KBM-7 (cell line): ENCODE measurements at places on chromosomes 4 and X.
A peak's percentile ranks its signal among the peaks of the same experiment; 100 is the strongest.

DNA sequence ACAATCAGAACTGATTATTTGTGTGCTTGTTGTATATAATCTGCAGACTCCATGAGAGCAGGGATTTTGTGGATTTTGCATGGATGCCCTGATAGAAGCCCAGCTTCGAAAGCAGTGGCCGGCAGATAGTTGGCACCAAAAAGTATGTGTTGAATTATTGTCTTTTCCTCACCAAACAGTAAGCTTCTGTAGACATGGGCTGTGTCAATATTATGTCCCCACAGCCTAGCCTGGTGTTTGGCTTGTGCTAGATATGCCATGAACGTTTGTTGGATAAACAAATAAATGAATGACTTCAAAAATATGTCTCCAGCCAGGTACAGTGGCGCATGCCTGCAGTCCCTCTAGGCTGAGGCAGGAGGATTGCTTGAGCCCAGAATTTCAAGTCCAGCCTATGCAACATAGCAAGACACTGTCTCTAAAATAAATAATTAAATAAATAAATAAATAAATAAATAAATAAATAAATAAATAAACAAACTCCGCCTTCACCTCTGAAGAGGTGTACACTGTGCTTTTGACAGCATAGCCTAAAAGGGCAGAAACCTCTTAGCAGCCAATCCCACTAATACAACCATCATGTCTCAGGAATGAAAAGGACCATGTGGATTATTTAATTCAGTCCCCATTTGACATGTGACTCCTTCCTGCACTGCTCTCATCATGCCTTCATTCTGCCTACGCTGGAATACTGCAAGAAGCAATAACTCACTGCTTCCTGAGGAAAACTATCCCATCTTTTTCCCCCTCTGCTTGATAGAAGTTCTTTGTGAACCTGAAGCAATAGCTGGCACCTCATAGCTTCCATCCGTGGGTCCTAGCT is 335.2 kb downstream of the FBXW7 start:
- DNase-seq: no peak

GRCh38 chr4:73593631-73594241 is 26.5 kb downstream of the RASSF6 start:
- peak; percentile 21 for DNase-seq

DNA sequence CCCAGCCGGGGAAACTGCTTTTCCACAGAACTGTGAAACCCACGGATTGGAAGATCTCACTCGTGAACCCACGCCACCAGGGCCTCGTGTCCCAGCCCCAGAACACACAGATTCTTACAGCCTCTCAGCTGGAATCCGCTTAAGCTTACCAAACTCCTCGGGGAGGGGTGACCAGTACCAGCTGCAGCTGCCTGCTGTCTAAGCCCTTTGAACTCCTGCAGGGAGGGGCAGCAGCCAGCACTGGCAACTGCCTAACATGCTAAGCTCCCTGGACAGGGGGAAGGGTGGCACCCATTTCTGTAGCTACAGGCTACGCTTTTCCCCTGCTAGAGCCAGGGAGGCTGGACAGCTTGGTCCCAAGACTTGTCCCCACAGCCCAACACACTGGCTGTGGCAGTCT is 38.4 kb downstream of the TBL1X start:
- DNase-seq: no peak

DNA sequence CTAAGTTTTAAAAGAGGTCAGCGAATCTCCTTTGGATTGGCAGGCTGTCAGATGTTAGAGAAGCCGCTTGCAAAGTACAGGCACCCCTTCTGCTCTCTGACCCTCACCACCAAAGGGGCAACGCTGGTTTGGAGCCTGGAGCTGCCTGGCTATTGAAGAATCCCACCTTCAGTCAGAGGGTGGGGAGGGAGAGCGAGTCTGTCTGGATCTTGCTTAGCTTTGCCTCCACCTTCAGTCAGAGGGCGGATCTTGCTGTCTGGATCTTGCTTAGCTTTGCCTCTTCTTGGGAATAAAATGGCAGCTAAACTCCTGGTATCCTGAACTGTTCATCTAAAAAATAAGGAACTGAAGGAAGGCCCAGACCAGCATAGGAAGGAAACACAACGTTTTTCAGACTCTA is 7.3 kb downstream of the CCDC110 start:
- no peak for DNase-seq

- peak; percentile 28 for DNase-seq
These were observed 2.0 kb upstream of the FATE1 start for GRCh38 chrX:151713849-151714248.

- peak; percentile 66 for DNase-seq
These were observed 84.7 kb upstream of the RAPGEF2 start for GRCh38 chr4:159018062-159018629.

- DNase-seq: no peak
These were observed 221.7 kb downstream of the BCOR start for GRCh38 chrX:39875834-39876628.

- DNase-seq: no peak
These were observed at the start of gene SRPK3 for GRCh38 chrX:153780678-153781427. TSS of gene SRPK3 (plus strand) at chrX:153781041. CDS start at chrX:153781087, 46 bp downstream.

DNA sequence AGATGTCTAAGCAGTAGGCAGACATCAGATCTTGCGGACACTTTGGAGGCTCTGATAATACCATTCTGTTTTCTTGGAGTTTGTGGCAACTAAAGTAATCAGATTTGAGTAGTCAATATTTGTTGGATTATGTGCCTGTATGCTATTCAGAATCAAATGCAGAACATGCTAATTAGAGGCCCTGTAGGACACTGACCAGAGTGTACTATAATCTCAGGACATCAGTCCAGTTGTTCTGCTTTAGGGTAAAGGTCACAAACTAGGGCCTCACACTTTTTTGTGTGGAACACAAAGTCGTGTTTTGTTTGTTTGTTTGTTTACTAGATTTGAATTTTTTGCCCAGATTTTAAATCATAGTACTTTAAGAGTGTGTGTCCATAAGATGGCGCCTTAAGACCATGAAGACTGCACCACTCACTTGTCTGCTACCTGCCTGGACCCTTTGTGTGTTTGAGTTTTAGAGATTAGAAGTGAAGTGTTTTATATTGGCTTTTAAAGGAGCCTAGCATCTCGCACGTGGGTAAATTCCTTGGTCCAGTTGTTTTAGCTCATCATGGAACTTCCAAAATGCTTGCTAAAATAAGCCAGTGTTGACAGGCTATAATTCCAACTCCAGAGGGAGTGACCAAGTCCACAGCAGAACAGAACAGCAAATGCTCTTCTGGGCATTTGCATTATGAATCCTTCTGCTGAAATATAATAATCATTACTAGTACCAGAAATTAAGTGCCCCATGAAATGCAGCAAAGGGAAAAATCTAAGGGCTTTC is 34.7 kb downstream of the IL13RA1 start:
- DNase-seq: peak; percentile 40

DNA sequence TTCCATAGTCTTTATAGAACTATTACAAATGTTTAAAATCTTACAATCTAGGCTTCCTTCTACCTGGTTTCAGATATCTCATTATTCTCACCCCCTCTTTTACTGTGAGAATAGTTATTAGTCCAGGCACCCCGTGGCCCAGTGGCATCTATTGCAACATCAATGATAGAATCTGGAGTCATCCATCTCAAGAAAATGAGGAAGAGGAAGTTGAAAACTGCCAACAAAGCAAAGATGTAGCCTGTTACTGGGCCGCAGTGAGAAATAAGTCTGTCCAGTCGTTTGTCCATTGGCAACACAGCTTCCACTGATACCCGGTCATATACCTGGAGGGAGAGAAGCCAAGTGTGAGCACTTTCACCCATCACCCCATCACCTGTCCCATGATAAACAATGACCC is 6.0 kb upstream of the ASB11 start:
- DNase-seq: peak; percentile 65

GRCh38 chr4:40555176-40555900 is 74.3 kb downstream of the RBM47 start:
- no peak for DNase-seq

DNA sequence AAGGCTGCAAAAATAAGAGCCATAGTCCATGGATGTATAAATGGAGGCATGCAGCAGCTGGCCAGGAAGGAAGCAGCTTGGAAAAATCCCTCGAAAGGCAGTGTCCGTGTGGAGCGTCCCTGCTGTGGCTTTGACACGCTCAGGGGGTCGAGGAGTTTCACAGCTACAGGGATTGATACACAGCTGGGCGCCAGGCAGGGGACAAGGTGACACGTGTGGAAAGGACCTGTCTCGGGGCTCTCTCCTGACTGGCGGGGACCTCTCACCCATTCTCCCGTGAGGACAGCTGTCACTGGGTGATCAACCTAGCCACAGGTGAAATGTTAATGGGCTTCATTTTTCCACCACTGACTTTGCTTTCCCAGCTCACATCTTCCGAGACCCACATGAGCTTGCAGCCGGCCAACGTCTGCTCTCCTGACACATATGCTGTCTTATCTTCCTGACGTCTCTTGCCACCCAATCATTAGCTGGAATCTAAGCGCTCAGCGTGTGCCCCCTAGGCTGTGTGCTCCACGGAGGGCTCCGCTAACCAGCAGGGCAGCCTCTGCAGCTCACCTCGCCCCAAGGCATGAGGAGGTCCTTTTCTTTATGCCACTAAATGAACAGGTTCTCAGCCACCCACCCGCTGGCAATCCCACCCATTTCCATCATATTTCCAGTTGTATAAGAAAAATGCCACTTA is 89.4 kb upstream of the AFAP1 start:
- no peak for DNase-seq

GRCh38 chr4:73897380-73898136 is 28.4 kb downstream of the CXCL1 start:
- DNase-seq: no peak

GRCh38 chr4:141705048-141705746 is 68.8 kb downstream of the IL15 start:
- DNase-seq: no peak

GRCh38 chr4:104901438-104901837 is 245.2 kb upstream of the TET2 start:
- DNase-seq: peak; percentile 15

DNA sequence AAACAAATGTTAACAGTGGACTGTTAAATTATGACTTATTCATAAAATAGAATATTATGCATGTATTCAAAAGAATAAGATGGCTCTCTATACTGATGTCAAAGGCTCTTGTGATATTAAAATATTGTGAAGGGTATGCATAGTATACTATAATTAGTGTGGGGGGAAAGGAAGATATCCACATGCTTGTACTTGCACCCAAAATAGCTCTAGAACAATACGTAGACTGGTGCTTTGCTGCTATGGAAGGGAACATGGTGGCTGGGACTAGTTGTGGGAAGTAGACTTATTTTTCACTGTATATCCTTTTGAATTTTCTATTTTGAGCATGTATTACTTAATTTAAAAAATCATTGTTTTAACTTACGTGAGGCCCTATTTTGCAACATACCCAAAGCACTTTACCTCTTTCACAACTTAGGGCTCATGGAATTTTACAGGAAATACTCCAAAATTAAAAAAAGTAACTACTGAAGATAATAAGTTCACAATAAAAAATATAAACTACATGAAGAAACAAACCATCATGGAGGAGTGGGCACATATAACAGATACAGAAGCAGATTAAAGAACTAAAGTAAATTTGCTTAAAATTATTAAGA is 7.9 kb downstream of the PGRMC2 start:
- DNase-seq: no peak

DNA sequence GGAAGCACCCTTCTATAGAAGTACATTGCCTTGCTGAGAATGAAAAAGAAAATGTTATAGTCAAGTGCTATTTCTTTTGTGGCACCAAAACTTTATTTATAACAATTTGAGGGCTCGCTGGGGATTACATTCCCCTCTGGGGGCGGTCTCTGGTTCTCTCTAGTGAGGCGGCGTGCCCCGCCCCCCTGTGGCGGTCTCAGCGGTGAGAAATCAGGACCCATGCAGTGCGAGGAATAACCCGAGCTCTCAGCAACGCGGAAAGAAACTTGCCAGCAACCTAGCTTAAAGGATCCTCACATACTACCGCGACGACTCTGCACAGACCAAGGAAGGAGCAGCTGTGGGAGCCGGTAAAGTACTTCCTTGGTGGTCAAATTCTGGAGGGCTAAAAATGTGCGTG is 83.4 kb upstream of the SHISA3 start:
- DNase-seq: no peak

DNA sequence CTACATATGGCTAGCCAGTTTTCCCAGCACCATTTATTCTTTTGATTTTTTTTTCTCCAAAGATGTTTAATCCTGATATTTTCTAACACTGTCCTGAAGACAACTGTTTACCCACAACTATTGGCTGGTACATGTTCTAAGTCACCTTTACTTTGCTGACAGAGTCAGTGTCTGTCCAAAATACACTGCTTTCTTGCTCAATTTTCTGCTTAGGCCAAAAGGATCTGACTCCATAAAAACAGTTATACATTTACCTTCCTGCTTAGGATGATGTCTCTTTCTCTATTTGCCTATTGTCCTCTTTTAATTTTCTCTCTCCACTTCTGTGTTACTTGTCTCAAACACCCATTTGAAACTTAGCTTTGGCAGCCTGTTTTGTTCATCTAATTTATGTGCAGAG is 3.2 kb downstream of the ADH1C start:
- DNase-seq: no peak

- DNase-seq: no peak
These were observed 81.2 kb downstream of the SHROOM3 start for GRCh38 chr4:76515975-76516843.
